ENCODE measurements at places on chromosomes 2 and 18. TPM values are rescaled to one million over a fixed set of nuclear protein-coding genes. Genes with fewer than 3 reads are reported as not detected.

- no peak for DNase-seq
Measured at GRCh38 chr2:187078297-187078696, 229.3 kb upstream of the ZSWIM2 start.

DNA sequence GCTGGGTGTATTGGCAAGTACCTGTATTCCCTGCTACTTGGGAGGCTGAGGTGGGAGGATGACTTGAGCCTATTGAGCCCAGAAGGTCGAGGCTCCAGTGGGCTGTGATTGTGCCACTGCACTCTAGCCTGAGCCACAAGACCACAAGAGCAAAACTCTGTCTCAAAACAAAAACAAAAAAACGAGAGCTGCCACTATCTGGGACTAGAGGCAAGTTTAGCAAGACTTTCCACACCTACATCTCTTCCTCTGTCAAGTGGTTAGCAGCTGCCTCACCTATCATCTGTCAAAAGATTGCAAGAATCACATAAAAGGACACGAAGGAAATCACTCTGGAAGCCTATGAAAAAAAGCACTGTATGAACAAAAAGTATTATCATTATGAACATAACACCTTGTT, 55.2 kb upstream of the RIOK3 start:
- DNase-seq = no peak

GRCh38 chr2:3639015-3639630, 18.9 kb upstream of the ALLC start:
- no peak for DNase-seq

DNA sequence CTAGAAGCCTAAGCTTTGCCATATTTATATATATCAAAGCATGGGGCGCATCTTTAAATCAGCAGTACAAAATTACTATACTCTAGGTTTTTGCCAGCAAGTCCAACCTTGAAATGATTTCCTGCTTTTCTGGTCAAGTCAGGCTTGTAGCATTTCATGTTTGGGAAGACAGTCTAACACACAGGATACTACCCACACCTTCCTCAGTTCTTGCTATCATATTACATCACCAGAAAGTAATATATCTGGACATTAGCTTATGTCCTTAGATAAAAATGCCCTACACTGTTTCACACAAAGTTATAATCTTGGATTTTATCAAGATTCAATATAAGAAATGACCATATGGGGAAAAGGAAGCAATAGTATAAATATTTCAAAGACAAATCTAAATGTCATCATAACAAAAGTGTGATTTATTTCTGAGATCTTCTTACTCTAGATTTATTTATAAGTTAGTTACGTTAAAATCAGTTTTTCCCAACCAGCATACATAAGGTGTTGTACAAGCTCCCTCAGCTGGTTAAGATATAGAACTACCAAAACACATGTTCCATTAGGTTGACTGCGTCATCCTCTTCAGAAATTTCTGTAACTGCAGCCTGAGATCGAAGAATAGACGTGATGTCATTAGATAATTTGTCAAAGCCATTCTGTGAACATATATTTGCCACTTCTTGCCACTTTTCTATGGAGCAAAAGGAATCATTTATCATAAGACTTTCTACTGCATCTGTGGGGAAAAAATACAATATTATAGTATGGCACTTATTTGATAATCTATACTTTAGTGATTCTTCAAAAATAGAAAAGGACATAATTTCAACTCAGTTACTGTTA, 56.6 kb downstream of the CLHC1 start:
- no peak for DNase-seq

GRCh38 chr18:2914185-2914880, 67.5 kb downstream of the EMILIN2 start:
- no peak for DNase-seq

DNA sequence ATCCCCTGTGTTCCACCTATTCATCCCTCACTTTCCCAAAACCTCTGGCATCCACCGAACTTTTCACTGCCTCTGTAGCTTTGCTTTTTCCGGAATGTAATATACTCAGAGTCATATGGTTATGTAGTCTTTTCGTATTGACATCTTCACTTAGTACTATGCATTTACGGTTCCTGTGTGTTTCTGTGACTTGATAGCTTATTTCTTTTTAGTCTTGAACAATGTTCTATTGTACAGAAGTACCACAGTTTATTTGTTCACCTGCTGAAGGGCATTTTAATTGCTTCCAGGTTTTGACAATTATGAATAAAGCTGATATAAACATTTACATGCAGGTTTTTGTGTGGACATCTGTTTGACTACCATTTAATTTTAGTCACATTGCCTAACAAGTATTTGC, 154.7 kb upstream of the DOK6 start:
- DNase-seq = no peak

DNA sequence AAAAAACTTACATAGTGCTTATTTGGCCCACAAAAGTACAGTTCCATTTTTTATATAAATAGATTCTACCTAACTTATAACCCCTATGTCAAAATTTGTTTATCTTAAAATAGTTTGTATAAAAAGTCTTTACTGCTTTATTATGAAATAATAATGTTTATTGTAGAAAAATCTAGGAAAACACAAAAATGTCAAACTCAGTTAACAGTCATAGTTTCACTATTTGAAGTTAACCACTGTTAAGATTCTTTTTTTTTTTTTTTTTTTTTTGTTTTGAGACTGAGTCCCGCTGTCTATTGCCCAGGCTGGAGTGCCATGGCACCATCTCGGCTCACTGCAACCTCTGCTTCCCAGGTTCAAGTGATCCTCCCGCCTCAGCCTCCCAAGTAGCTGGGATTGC, 26.5 kb upstream of the ABI2 start:
- no peak for DNase-seq

DNA sequence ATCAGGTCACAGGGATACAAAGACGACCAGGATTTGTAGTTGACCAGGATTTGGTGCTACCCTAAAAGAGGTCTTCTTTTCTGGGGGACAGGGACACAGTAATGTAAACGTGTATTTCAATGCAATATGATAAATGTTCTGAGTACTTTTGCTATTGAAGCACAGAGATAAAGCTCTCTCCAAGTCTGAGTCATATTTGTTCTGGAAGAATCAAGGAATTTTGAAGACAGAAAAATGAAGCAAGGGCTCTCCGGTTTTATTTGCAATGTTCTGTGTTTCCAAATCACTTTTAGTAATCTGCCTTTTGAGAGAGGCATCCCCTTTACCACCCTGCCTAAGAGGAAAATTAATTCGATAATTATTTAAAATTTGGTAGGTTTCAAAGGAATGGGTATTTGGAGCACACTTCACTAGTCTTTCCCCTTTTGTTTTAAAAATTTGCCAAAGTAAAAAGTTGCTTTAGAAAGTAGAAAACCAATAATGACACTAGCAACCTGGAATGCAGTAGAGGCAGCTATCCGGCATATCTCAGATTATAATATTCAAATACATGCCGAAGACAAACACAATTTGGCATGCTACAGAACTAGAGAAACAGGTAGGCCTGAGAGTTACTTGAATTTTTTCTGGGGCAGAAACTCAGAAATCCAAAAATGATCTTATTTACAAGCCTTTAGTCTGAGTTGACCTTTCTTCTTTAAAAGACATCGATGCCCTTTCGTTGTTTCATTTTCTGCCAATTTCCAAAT, 82.7 kb downstream of the MREG start:
- DNase-seq = no peak

The GPR35 gene
- total RNA-seq = 4.7 TPM

All from activated CD4-positive, alpha-beta memory T cell treated with anti-CD3 and anti-CD28 coated beads for 36 hours (primary cell).